ENCODE measurements at places on chromosomes 16 and 17.
A peak's percentile ranks its signal among the peaks of the same experiment; 100 is the strongest.

- DNase-seq: no peak
- no peaks in the 10 kb centered on the region for H3K36me3 ChIP-seq
- peaks cover 15% of the 10 kb centered on the region for H3K4me1 ChIP-seq
- no peak overlapping the region for H3K4me3 ChIP-seq
Observed at GRCh38 chr17:64156670-64157069, 26.7 kb upstream of the ERN1 start.

DNA sequence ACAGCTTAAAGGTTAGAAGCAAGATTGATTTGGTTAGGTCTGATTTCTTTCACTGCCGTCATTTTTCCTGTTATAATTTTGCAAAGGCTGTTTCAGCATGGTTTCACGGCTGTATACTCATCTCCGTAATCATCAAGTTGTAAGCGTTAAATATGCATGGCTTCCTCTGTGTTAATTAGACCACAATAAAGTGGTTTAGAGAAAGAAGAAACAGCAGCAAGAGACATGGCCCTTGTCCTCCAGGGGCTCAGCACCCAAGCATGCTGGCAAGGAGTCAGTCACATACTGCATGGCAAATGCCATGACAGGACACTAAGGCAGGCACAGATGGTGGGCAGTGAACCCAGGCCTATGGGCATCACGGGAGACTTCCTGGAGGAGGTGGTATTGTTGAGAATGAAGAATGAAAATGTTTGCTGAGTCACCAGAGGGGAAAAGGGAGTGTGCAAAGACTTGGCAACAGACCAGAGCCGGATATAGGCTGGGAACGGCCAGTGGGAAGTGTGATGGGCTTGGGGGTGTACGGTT, 61.4 kb upstream of the PLCG2 start:
- H3K4me1 ChIP-seq: peaks cover 12% of the 10 kb centered on the region
- no peaks in the 10 kb centered on the region for H3K36me3 ChIP-seq
- DNase-seq: no peak
- no peaks in the 10 kb centered on the region for H3K27me3 ChIP-seq
- H3K4me3 ChIP-seq: 0 out of 2 replicates have a peak overlapping the region, but pooled peaks have one; percentile 15
- peak overlapping the region; percentile 68 for H3K27ac ChIP-seq

GRCh38 chr17:77247048-77247541, 106.3 kb downstream of the SEC14L1 start:
- H3K4me3 ChIP-seq: peak overlapping the region; percentile 53
- peaks cover 16% of the 10 kb centered on the region for H3K4me1 ChIP-seq
- H3K27ac ChIP-seq: no peak overlapping the region
- no peaks in the 10 kb centered on the region for H3K27me3 ChIP-seq
- H3K36me3 ChIP-seq: no peaks in the 10 kb centered on the region
- DNase-seq: peak; percentile 60

DNA sequence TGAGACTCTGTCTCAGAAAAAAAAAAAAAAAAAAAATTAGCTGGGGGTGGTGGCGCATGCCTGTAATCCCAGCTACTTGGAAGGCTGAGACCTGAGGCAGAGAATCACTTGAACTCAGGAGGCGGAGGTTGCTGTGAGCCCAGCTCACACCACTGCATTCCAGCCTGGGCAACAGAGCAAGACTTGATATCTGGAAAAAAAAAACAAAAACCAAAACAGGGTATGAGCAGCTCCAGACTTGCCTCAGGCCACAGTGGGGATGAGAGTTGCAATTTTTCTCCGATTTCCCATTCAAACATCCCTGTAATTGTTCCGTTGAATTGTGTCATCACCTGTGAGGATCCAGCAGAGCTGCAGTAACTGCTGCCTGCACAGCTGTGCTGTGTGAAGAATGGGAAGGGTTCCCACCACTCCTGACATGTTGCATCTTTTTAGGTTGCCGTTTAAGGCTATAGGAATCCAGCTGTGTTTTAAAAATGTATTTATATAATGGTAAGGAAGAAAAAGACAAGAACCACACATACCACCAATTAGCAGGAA, 150.0 kb downstream of the VPS53 start:
- H3K4me1 ChIP-seq: peaks cover 17% of the 10 kb centered on the region
- peaks cover 8% of the 10 kb centered on the region for H3K36me3 ChIP-seq
- no peak for DNase-seq
- no peak overlapping the region for H3K4me3 ChIP-seq
- H3K27me3 ChIP-seq: no peaks in the 10 kb centered on the region
- H3K27ac ChIP-seq: no peak overlapping the region

DNA sequence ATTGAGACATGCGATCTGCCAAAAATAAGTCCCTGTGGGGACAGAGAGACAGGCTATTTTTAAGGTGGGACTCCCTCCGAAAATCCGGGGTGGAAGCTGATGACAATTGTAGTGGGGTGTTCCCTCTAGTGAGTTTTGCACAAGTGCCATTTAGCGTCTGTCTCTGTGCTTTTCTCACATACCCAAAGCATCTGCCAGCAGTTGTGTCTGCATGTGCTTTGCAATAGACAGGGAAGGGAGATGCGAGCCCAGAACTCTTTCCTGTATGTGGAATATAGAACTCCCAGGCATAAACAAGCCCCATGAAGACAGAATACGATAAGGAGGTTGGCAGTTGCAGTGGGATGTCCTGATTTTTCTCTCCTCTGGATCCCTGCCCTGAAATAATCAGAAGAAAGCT, 282.7 kb upstream of the XYLT1 start:
- DNase-seq: no peak
- H3K36me3 ChIP-seq: no peaks in the 10 kb centered on the region
- H3K4me1 ChIP-seq: no peaks in the 10 kb centered on the region
- H3K27ac ChIP-seq: no peak overlapping the region
- no peak overlapping the region for H3K4me3 ChIP-seq

GRCh38 chr16:81543571-81543970, 99.0 kb downstream of the CMIP start:
- H3K27me3 ChIP-seq: no peaks in the 10 kb centered on the region

- no peak overlapping the region for H3K4me3 ChIP-seq
- H3K4me1 ChIP-seq: no peaks in the 10 kb centered on the region
- DNase-seq: no peak
- no peaks in the 10 kb centered on the region for H3K36me3 ChIP-seq
- no peak overlapping the region for H3K27ac ChIP-seq
Observed at GRCh38 chr17:27446569-27447301, 9.5 kb upstream of the KSR1 start.

DNA sequence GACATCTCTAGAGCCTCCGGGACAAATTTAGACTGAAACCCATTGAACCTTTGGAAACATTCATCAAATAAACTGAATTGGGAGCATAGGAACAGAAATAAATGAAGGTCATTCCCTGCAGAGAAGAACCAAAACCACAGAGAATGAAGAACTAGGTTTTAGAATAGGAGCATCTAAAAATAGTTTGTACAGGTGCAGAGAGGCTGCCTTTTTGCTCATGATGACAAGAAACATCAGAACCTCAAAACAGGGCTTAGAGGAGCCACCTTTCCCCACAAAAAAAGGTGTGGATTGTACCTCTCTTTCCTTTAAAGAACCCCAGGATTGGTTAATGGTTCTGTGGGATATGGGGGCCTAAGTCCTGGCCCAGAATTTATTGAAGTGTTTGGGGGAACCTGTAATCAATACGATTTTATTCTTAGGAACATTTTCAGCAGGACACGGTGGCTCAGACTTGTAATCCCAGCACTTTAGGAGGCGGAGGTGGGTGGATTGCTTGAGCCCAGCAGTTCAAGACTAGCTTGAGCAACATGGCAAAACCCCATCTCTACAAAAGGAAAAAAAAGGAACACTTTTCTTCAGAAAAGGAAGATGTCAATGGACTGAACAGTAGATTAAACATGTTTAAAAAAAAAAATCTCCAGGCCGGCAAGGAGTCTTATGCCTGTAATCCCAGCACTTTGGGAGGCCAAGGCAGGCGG, 37.7 kb upstream of the SLC47A1 start:
- H3K36me3 ChIP-seq: no peaks in the 10 kb centered on the region
- H3K27ac ChIP-seq: no peak overlapping the region
- no peaks in the 10 kb centered on the region for H3K4me1 ChIP-seq
- H3K27me3 ChIP-seq: no peaks in the 10 kb centered on the region
- no peak overlapping the region for H3K4me3 ChIP-seq
- no peak for DNase-seq

- H3K36me3 ChIP-seq: no peaks in the 10 kb centered on the region
- peak overlapping the region; percentile 53 for H3K27ac ChIP-seq
- H3K4me1 ChIP-seq: peaks cover 26% of the 10 kb centered on the region
- no peak overlapping the region for H3K4me3 ChIP-seq
Observed at GRCh38 chr16:50166511-50167500, 13.7 kb downstream of the TENT4B start.

GRCh38 chr17:40694584-40694983, 9.0 kb downstream of the KRT24 start:
- no peaks in the 10 kb centered on the region for H3K4me1 ChIP-seq
- H3K36me3 ChIP-seq: no peaks in the 10 kb centered on the region
- H3K4me3 ChIP-seq: no peak overlapping the region

- peak within 1 kb of the TSS; percentile 20 for H3K27ac ChIP-seq
- H3K4me3 ChIP-seq: peak within 1 kb of the TSS; percentile 56
- DNase-seq: peak; percentile 75
- H3K27me3 ChIP-seq: no peaks in the 10 kb centered on the region
- H3K4me1 ChIP-seq: peaks cover 6% of the 10 kb centered on the region
- no peaks in the 10 kb centered on the region for H3K36me3 ChIP-seq
Observed at GRCh38 chr16:66961065-66961744, at the start of gene CES3. Gene CES3 (plus strand): TSS chr16:66961266. CDS start chr16:66961308, 42 bp downstream.

DNA sequence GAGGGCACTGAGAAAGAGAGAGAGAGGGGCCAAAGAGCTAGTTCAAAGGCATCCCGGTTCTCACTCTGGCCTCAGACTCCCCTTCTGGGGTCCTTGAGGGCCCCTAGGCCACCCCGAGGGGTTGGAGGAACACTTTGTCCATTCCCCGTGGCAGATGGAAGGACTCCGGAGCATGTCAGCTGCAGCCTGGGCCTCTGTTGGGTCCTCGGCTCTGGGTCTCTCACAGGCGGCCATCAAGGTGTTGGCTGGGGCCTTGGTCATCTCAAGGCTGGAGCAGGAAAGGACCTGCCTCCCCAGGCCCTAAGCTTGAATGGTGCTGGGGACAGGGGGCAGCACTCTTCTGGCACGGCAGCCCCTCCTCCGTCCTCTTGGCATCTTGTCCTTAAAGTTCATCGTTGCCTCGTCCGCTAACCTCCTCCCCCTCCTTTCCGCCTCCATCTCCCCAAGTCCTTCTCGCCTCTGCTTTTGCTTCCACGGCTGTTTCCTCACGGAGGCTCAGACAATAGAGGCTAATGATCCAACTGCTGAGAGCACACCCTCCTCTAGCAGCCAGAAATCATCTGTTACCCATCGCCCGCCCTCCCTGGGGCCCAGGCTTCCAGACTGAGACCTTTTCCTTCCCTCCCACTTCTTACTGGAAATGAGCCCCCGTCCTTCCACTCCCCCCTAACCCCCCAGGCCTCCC, 23.3 kb downstream of the CCR7 start:
- peaks cover 19% of the 10 kb centered on the region for H3K4me1 ChIP-seq
- no peak overlapping the region for H3K4me3 ChIP-seq
- no peaks in the 10 kb centered on the region for H3K36me3 ChIP-seq
- no peak for DNase-seq

GRCh38 chr17:19686400-19687090, 29.8 kb downstream of the SLC47A2 start:
- no peak overlapping the region for H3K27ac ChIP-seq
- H3K27me3 ChIP-seq: no peaks in the 10 kb centered on the region
- no peak for DNase-seq
- H3K36me3 ChIP-seq: no peaks in the 10 kb centered on the region
- no peak overlapping the region for H3K4me3 ChIP-seq

- peaks cover 12% of the 10 kb centered on the region for H3K27me3 ChIP-seq
- no peak overlapping the region for H3K27ac ChIP-seq
- DNase-seq: no peak
- H3K4me3 ChIP-seq: no peak overlapping the region
- H3K36me3 ChIP-seq: no peaks in the 10 kb centered on the region
Observed at GRCh38 chr17:49987290-49987585, 7.8 kb downstream of the DLX3 start.
